ENCODE measurements at places on chromosomes 6 and 20.
A peak's percentile ranks its signal among the peaks of the same experiment; 100 is the strongest.

GRCh38 chr20:50819349-50819748 is 24.5 kb downstream of the BCAS4 start:
- no peak for DNase-seq

GRCh38 chr20:59300333-59301081 is at the start of gene EDN3:
Gene EDN3, plus strand, starts transcription at chr20:59300611. Its CDS starts 202 bp downstream, at chr20:59300813.
- no peak for DNase-seq

GRCh38 chr20:1897541-1897940 is 2.3 kb downstream of the SIRPA start:
- DNase-seq, result no peak

DNA sequence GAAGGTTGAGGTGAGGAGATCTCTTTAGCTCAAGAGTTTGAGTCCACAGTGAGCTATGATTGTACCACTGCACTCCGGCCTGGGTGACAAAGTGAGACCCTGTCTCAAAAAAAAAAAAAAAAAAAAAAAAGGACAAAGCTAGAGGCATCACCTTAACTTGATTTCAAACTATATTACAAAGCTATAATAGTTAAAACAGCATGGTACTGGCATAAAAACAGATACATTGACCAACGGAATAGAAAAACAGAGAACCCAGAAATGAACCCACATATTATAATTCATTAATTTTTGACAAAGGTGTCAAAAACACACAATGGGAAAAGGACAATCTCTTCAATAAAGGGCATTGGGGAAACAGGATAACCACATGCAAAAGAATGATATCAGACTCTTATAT is 50.8 kb upstream of the MBOAT1 start:
- no peak for DNase-seq

DNA sequence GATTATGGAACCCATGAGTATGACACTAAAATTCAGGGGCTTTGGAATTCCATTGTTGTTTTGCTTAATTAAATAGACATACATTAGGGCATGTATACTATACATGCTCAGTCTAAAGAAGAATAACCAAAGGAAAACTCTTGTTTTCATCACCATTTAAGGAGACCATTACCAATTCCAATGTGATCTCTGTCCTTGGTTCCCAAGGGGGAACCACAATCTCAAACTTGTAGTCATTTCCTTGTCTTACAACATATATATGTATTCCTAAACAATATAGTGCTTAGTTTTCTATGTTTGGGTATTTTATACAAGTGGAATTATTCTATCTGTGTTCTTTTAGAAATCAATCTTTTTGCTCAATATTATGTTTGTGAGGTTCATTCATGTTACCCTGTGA is 49.2 kb downstream of the IL20RA start:
- DNase-seq, result no peak

DNA sequence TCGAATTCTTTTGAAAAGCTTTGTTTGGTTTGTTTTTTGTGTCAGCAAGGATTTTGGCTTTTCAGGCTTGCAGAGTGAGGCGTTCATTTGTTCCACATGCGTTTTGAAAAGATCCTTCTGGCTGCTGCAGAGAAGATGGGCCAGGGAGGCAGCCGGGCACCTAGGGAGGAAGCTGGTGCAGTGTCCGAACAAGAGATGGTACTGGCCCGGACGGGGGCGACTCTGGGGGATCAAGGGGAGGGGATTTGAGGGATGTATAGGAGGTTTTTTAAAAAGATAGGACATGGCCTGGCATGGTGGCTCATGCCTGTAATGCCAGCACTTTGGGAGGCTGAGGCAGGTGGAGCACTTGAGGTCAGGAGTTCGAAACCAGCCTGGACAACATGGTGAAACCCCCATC is 55.3 kb downstream of the DLGAP4 start:
- DNase-seq, result no peak

DNA sequence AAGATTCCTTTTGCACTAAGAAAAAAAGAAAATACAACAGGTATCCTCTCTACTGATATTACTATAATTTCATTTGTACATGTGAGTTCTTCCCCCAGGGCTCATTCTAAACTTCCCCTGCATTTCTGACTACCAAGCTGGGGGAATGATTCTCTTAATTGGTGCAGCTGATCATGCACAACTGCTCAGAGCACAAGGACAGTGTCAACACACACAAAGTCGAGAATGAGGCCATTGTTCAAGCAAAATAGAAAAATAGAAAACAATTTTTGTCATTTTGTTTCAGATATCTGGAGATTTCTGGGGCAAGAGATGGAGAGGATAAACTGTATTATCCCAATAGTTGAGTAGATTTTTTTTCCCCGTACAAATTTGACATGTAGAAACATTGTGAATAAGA is 236.3 kb downstream of the HAO1 start:
- DNase-seq, result no peak

- no peak for DNase-seq
Measured at GRCh38 chr20:45229264-45230056, 8.3 kb downstream of the SEMG2 start.

GRCh38 chr20:36228770-36229169 is 7.5 kb upstream of the AAR2 start:
- no peak for DNase-seq

GRCh38 chr6:140168365-140168764 is 793.9 kb upstream of the CITED2 start:
- no peak for DNase-seq

DNA sequence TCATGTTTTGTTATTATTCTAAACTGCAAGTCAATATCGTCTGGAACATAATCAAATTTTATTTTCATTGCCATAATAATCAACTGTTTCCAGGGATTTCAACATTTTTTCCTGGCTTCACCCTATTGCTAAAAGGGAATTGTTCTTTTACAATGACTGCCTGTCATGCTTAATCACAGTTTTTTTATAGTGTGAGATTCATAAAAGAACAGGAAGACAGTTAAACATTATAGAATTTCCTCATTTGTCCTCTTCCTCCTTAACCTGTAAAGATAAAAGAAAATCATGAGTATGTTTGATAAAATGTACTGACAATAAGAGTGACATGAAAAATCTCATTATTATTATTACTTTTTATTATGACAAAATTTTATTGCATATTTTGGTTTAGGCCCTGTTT is 73.3 kb upstream of the CENPW start:
- no peak for DNase-seq

DNA sequence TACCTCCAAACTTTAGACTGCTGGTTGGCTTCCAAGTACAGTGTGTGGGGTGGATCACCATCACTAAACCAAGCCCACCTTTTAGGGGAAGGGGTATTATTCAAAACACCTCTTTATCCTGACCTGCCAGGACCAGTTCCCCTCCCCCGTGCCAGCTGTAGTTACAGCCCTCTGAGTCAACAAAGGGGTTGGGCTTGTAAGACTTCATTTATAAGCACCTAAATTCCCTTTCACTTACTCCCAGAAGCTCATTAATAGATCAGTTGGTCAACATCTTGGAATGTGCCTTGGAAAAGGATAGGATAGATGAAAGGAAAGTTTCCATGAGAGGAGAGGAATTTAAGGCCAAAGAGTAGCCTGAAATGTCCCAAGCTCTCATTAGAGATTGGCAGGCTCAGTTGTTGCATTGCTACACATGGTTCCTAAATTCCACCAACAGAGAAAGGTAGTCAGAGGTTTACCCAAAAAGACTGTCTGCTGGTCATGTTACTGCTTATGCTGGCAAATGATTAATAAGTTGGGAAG is 59.2 kb downstream of the TNFAIP3 start:
- no peak for DNase-seq

- peak; percentile 40 for DNase-seq
Measured at GRCh38 chr20:50146732-50147662, 6.5 kb downstream of the PEDS1 start.

DNA sequence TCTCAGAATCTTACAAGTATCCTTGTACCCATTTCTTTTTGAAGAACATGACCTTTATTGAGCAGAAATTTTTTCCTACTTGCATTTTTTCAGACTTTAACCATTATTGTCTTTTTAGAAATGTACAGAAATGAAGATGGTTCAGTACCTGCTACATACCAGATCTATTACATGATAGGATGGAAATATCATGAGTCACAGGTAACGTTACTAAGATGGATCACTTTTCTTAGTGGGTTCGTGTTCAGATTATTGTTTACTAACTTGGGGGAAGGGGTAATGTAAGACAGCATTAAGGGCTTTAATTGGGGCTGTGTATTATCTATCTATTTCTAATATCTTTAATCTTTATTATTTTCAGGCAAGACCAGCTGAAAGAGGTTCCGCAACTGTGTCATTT is 31.9 kb downstream of the NDUFAF5 start:
- no peak for DNase-seq

GRCh38 chr6:118813775-118814174 is 80.2 kb upstream of the ASF1A start:
- no peak for DNase-seq

- no peak for DNase-seq
Measured at GRCh38 chr20:34016736-34017135, 23.0 kb downstream of the RALY start.

- DNase-seq, result no peak
Measured at GRCh38 chr6:49001856-49002541, 461.1 kb downstream of the MMUT start.

GRCh38 chr6:168388641-168389633 is 52.0 kb upstream of the SMOC2 start:
- no peak for DNase-seq

- no peak for DNase-seq
Measured at GRCh38 chr20:34222208-34222607, 19.0 kb upstream of the ASIP start.

GRCh38 chr6:142838821-142839685 is 105.9 kb downstream of the HIVEP2 start:
- no peak for DNase-seq

- no peak for DNase-seq
Measured at GRCh38 chr6:127102299-127102698, 16.2 kb upstream of the RSPO3 start.

GRCh38 chr6:155272353-155273232 is 8.8 kb downstream of the CLDN20 start:
- no peak for DNase-seq

GRCh38 chr6:88111991-88112390 is 54.2 kb downstream of the CNR1 start:
- no peak for DNase-seq

DNA sequence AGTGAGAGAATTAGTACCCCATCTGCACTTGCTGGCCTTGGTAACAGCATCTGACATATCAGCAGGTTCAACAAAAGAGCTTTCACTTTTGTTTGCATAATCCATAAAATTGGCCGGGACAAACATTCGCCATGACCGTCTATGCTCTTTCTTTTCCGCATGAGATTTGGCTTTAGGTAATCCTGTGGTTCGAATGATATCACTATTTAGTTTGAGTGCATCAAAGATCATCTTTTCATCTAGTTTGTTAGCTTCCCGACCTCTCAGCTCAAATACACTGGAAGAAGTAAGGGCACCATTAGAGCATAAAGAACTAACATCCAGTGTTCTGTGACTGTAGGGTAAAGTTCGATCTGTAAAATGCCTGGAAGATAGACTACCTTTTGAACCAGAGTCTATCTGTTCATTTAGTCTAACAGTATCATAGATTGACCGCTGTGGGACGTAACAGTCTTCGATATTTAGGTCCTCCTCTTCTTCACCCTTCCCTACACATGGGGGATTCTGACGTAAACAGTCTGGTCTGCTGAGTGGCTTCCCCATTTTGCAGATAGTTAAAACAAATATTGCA is 101.6 kb downstream of the DST start:
- DNase-seq, result no peak
